ENCODE measurements at places on chromosomes 1 and 21.

- no peak for DNase-seq
Observed at GRCh38 chr1:201269281-201269680, 14.0 kb upstream of the PKP1 start.

- DNase-seq, result no peak
Observed at GRCh38 chr1:155976062-155976912, 2.1 kb downstream of the ARHGEF2 start.

DNA sequence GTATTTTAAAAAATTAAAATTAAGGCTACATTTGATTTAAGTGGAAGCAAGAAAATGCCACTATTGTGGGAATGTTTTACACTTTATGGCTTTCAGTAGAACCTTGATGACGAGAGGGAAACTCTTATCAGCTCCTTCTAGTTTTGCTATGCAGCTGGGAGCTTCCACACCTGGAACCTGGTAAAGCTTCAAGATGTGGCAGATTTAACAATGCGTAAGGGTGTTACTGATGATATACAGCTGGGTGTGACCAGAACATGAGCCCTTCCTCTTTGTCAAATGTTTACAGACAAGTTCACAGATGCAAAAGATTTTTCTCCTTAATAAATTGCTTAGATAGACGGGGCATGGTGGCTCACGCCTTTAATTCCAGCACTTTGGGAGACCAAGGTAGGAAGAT, 20.3 kb downstream of the TTC13 start:
- DNase-seq, result no peak

DNA sequence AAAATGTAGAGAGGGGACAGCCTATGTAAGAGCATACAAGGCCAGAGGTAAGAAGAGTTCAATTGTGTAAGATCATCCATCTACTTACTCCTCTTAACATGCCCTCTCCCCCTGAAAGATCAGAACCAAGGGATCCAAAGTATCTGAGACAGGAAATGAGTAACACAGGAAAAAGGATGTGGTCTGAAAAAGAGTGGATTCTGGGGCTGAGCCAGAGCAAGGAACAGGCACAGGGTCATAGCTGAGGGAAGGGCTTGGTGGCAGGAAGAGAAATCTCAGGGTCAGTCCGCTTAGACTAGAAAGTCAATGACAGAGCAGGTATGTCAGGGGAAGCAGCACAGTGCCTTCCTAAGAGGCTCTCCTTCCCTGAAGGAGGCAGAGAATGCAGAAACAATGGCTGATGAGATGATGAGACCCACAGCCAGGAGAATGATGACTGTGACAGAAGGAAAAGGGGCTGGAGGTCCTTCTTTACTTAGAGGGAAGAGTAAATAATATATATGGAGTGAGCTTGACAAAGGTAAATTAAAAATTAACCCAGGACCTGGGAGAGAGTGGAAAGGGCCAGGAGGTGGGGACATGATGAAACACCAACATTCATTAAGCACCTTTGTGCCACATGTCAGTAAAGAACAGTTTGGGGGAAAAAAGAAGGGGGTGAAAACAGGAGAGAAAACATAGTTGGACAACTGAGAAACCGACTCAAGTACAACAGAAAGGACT, 26.2 kb upstream of the A3GALT2 start:
- DNase-seq, result no peak

Measured in renal pelvis (tissue), 12 donors.